Activated naive CD4-positive, alpha-beta T cell treated with anti-CD3 and anti-CD28 coated beads for 36 hours (primary cell): ENCODE measurements at places on chromosomes 4 and X. TPM values are rescaled to one million over a fixed set of nuclear protein-coding genes. Genes with fewer than 3 reads are reported as not detected.

DNA sequence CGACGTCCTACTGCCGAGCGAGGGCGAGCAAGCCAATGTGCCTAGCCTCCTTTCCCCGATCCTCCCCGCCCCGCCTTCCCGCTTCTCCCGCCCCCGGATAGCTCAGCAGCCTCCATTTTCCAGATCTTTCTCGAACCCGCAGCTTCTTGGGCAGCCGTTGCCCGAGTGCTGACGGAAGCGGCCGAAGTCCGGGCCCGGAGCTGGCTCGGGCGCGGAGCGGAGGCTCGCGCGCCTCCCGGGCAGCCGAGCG is 172 bp upstream of the HSPA4L start:
- H3K27ac ChIP-seq: no peak overlapping the region
- peaks cover 59% of the 10 kb centered on the region for H3K27me3 ChIP-seq
- H3K4me3 ChIP-seq: peak overlapping the region; percentile 86
- DNase-seq: no peak
- H3K4me1 ChIP-seq: peaks cover 17% of the 10 kb centered on the region
- H3K36me3 ChIP-seq: no peaks in the 10 kb centered on the region

FGFBP1 gene
- not detected for total RNA-seq

RCHY1 gene
- 31.3 TPM for total RNA-seq

GRCh38 chrX:10618961-10619360 is 1.4 kb downstream of the MID1 start:
- H3K27me3 ChIP-seq: peaks cover 32% of the 10 kb centered on the region
- no peaks in the 10 kb centered on the region for H3K36me3 ChIP-seq
- no peak overlapping the region for H3K27ac ChIP-seq

POU3F4 gene
- total RNA-seq: not detected

DNA sequence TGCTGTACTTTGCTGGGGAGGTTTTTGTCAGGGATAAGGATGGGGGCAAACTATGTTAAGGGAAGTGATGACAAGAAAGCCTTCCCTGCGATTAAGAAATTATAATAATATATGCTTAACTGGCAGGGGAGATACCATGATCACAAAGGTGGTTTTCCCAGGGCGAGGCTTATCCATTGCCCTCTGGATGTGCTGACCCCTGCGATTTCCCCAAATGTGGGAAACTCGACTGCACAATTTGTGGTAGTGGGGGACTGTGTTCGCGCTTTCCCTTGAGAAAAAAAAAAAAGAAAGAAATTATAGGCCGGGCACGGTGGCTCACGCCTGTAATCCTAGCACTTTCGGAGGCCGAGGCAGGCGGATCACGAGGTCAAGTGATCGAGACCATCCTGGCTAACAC is 24.5 kb downstream of the SLC25A43 start:
- peaks cover 10% of the 10 kb centered on the region for H3K4me1 ChIP-seq
- DNase-seq: no peak
- H3K36me3 ChIP-seq: peaks cover 1% of the 10 kb centered on the region
- H3K4me3 ChIP-seq: no peak overlapping the region
- no peak overlapping the region for H3K27ac ChIP-seq

GRCh38 chrX:25674776-25675175 is 463.4 kb upstream of the MAGEB18 start:
- H3K27ac ChIP-seq: no peak overlapping the region
- no peak overlapping the region for H3K4me3 ChIP-seq
- H3K36me3 ChIP-seq: no peaks in the 10 kb centered on the region
- no peaks in the 10 kb centered on the region for H3K4me1 ChIP-seq
- H3K27me3 ChIP-seq: no peaks in the 10 kb centered on the region
- no peak for DNase-seq

- DNase-seq: no peak
- H3K36me3 ChIP-seq: no peaks in the 10 kb centered on the region
- peaks cover 5% of the 10 kb centered on the region for H3K4me1 ChIP-seq
Measured at GRCh38 chr4:145490796-145491195, 9.1 kb downstream of the SMAD1 start.

- H3K4me1 ChIP-seq: no peaks in the 10 kb centered on the region
- H3K36me3 ChIP-seq: no peaks in the 10 kb centered on the region
Measured at GRCh38 chr4:151629097-151629783, 131.6 kb downstream of the GATB start.

DNA sequence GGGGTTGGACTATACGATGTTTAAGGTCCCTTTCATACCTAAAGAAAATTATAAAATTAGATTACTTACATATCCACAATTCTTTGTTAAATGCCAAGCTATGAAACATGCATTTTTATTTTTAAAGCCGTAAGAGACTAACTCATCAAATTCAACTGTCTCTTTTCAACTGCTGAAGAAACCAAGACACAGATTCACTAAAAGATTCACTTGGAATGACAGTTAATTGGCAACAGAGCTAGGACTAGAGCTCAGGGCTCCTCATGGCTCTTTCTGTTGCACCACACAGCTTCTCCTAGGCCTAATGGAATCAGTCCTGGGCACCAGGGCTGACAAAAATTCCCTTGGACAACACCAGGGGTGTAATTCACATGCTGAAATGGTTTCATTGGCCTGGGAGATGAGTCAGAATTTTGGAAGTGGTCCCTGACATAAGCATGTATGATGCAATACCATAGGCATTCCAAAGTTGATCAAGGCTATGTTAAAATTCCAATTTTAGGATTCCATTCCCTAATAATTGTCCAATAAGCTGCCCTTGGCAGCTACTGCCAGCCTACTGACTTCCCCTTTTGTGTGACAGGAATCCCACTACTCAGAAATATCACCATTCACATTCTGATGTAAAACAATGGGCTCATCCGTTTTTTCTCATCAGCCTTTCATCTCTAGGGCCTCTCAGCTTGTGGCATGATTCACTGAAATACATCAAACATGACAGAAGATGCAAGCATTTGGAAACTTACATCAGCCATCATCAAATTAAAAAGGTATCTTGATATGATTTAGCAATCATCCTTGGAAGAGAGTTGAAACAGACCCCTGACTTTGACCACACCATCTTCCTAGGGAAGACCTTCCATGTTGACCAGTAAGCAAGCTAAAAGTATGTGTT is 54.2 kb downstream of the PLAC1 start:
- H3K36me3 ChIP-seq: peaks cover 1% of the 10 kb centered on the region
- no peak overlapping the region for H3K4me3 ChIP-seq
- H3K27ac ChIP-seq: peak overlapping the region; percentile 31
- peaks cover 11% of the 10 kb centered on the region for H3K27me3 ChIP-seq

RAB39B gene
- 11.6 TPM for total RNA-seq

DNA sequence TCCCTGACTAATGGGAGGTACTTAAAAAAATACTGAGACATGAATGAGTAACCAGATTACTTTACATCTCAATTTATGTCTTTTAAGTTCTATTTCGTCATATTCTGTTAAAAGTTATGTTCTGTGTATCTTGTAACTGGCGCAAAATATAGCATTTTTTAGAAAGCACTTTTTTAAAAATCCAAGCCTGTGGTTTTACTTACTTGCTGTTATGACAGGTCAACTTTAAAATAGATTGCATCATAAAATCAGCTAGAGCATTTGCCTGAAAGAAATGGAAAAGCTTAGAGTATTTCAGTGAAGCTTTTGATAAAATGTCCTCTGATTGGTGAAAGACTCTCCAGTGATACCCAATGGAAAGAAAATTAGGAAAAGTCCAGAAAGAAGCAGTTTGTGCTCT is 1892.3 kb upstream of the TENM3 start:
- no peaks in the 10 kb centered on the region for H3K27me3 ChIP-seq
- H3K27ac ChIP-seq: no peak overlapping the region
- DNase-seq: no peak
- no peak overlapping the region for H3K4me3 ChIP-seq

GPM6B gene
- not detected for total RNA-seq

ABCG2 gene
- 0.35 TPM for total RNA-seq

FRG2 gene
- total RNA-seq: not detected

GRCh38 chr4:128707864-128708263 is 101.6 kb upstream of the JADE1 start:
- H3K27me3 ChIP-seq: no peaks in the 10 kb centered on the region
- no peak overlapping the region for H3K4me3 ChIP-seq
- no peak for DNase-seq
- peaks cover 14% of the 10 kb centered on the region for H3K4me1 ChIP-seq
- no peaks in the 10 kb centered on the region for H3K36me3 ChIP-seq
- H3K27ac ChIP-seq: no peak overlapping the region

SH2D1A gene
- total RNA-seq: 17.0 TPM

RTL3 gene
- not detected for total RNA-seq

DNA sequence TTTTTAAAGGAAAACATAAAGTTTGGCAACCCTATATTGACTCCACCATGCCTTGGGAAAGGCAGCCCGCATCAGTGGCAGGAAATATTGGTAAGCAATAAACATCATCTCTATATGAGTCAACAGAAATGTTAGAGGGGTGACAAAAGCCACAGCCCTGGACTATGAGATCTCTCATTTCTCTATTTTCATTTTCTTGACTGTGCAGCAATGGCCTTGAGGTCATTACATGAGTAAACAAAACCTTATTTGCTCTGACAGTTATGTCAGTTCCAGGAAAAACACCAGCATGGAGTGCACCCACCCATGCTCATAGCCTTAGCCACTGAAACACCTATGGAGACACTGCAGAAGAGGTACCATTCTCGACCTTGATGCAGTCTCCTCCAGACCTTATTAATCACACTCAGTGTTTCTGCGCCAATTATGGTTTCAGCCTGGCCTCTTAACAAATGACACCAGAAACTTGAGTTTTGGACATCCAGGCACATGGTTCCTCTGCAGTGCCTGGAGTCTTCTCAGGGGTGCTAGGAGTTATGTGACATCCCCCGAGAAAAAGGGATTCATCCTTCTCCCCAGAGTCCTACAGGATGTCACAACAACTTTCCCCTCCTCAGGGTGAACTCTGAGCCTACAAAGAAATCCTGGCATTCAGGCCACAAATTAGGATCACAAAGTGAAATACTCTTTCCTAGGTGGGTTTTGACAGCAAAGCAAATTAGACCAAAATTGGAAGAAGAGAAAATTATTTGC is 16.0 kb upstream of the HPGD start:
- no peak overlapping the region for H3K27ac ChIP-seq
- no peak for DNase-seq
- no peak overlapping the region for H3K4me3 ChIP-seq
- H3K27me3 ChIP-seq: no peaks in the 10 kb centered on the region
- no peaks in the 10 kb centered on the region for H3K4me1 ChIP-seq
- H3K36me3 ChIP-seq: no peaks in the 10 kb centered on the region

KIT gene
- not detected for total RNA-seq

- H3K27ac ChIP-seq: no peak overlapping the region
- DNase-seq: no peak
- no peak overlapping the region for H3K4me3 ChIP-seq
- H3K36me3 ChIP-seq: peaks cover 3% of the 10 kb centered on the region
- peaks cover 3% of the 10 kb centered on the region for H3K27me3 ChIP-seq
- no peaks in the 10 kb centered on the region for H3K4me1 ChIP-seq
Measured at GRCh38 chrX:45372151-45372550, 171.5 kb upstream of the DIPK2B start.

- no peaks in the 10 kb centered on the region for H3K4me1 ChIP-seq
- H3K27me3 ChIP-seq: peaks cover 33% of the 10 kb centered on the region
- no peak overlapping the region for H3K4me3 ChIP-seq
- no peak overlapping the region for H3K27ac ChIP-seq
Measured at GRCh38 chr4:164379694-164380093, 374.2 kb upstream of the SMIM31 start.

RPS6KA6 gene
- not detected for total RNA-seq

GRCh38 chr4:168124008-168124641 is 31.8 kb downstream of the ANXA10 start:
- no peak for DNase-seq
- no peak overlapping the region for H3K4me3 ChIP-seq
- peaks cover 4% of the 10 kb centered on the region for H3K27me3 ChIP-seq
- H3K36me3 ChIP-seq: no peaks in the 10 kb centered on the region

- H3K36me3 ChIP-seq: no peaks in the 10 kb centered on the region
- no peak for DNase-seq
- peaks cover 1% of the 10 kb centered on the region for H3K27me3 ChIP-seq
- H3K4me3 ChIP-seq: no peak overlapping the region
- H3K27ac ChIP-seq: no peak overlapping the region
Measured at GRCh38 chr4:84051639-84052038, 447.5 kb downstream of the NKX6-1 start.

DNA sequence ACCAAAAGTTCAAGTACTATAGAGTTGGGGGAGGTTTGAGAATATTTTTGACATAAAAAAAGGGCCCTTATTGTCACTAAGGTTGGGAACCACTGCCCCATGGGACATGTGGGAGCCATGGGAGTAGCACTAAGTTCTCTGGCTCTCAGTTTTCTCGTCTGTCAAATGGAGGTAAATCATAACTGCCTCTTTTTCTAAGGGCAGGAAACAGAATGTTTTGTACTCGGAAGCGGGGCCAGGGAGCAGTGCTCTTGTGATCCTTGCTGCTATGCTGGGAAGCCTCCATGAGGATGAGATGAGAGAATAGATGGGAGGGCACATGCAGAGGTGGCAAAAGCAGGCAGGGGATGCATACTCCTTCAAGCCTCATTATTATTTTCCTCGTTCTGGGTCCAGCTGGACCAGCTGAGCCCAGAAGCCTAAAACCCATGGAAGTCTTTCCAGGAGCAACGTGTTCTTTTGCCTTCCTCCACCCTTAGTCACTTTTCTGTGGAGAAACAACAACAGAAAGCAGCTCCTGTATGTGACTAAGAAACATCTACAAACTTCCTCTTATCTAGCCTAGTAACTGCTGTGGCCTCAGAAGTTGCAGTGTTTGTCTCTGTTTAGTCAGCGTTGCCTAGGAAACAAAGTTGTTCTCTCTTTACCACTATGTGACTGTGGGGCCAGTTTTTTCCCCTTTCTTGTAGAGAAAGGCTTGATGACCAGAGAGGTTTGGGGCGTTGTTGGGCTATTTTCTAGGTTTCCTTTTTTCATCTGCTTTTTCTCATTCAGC is 64.8 kb downstream of the TSC22D3 start:
- peak overlapping the region; percentile 53 for H3K4me3 ChIP-seq
- peak; percentile 67 for DNase-seq
- peak overlapping the region; percentile 90 for H3K27ac ChIP-seq
- H3K27me3 ChIP-seq: no peaks in the 10 kb centered on the region

MAGEA9B gene
- total RNA-seq: not detected

DNA sequence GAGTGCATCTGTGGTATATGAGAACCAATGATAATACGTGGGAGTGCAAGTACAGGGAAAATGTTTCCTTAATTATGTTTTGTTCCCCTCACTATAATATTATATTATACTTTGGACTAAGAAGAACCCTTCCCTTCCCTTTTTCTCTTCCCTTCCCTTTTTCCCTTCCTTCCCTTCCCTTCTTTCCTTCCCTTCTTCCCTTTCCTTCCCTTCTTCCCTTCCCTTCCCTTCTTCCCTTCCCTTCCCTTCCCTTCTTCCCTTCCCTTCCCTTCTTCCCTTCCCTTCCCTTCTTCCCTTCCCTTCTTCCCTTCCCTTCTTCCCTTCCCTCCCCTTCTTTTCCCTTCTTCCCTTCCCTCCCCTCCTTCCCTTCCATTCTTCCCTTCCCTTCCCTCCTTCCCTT is 36.9 kb upstream of the VSIG4 start:
- H3K4me3 ChIP-seq: no peak overlapping the region
- peaks cover 21% of the 10 kb centered on the region for H3K4me1 ChIP-seq
- no peak overlapping the region for H3K27ac ChIP-seq
- H3K36me3 ChIP-seq: no peaks in the 10 kb centered on the region

GRCh38 chrX:149467920-149468319 is 37.2 kb downstream of the IDS start:
- peaks cover 6% of the 10 kb centered on the region for H3K27me3 ChIP-seq
- no peak for DNase-seq
- no peak overlapping the region for H3K27ac ChIP-seq
- no peak overlapping the region for H3K4me3 ChIP-seq
- no peaks in the 10 kb centered on the region for H3K4me1 ChIP-seq
